AG10803 (cell line): ENCODE measurements at places on chromosomes 2 and 18.

- no peak for DNase-seq
Observed at GRCh38 chr2:176626796-176627195, 357.6 kb downstream of the MTX2 start.

- DNase-seq: peak; percentile 55
Observed at GRCh38 chr2:18045230-18045629, 166.8 kb downstream of the KCNS3 start.

GRCh38 chr2:235728800-235729556 is 235.1 kb downstream of the AGAP1 start:
- DNase-seq: no peak

DNA sequence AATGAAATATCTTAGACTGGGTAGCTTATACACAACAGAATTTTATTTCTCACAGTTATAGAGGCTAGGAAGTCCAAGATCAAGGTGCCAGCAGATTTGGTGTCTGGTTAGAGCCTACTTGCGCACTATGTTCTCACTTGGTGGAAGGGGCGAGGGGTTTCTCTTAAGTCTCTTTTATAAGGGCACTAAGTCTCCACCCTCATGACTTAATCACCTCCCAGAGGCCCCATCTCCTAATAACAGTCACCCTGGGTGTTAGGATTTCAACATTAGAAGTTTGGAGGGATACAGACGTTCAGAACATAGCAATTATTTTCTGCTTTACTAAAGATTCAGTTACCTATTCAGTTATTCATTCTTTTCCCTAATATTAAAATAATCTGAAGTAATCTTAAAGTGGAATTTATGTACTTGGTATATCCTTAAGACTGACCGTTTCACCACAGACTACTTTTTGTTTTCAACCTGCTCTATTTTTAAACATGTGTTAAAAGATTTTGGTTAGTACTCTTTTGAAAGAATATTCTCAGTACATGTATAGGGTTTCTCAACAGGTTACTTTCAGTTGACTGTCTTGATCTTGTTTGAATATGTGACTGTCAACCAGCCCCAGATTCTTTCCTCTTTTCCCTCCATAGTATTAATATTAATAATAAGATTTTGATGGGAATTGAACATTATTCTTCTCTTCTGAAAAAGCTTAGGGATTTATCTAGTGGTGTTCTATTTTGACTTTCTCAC is 130.0 kb downstream of the TAF4B start:
- DNase-seq: no peak
